ENCODE measurements at places on chromosomes 7 and 10.

GRCh38 chr10:121942749-121943416 lies 15.1 kb upstream of the ATE1 start:
- DNase-seq = peak; percentile 98

GRCh38 chr10:47348661-47349470 lies 703 bp downstream of the RBP3 start:
- DNase-seq = no peak

GRCh38 chr7:87212498-87212897 lies 7.0 kb downstream of the TMEM243 start:
- no peak for DNase-seq

DNA sequence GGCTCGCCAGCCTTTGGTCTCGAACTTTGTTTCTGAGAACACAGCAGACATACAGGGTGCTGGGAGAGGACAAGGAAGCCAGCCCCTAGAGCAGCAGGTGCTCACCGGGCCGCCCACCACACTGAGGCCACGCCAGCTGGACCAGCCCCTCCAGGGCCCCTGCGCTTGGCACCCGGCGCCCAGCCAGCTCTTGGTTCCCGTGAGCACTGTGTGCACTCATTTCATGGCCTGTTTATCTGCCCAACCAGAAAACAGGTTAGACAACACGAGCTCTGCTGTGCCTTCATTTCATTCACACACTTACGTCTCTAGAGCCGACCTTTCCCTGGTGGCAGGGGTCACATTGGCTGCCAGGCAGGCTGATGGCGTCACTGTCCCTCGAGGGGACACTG lies 104.0 kb downstream of the CYTH3 start:
- DNase-seq = no peak

- no peak for DNase-seq
Measured at GRCh38 chr7:151801782-151802468, 75.0 kb downstream of the PRKAG2 start.

- no peak for DNase-seq
Measured at GRCh38 chr10:128095027-128095752, 31.0 kb downstream of the MKI67 start.

DNA sequence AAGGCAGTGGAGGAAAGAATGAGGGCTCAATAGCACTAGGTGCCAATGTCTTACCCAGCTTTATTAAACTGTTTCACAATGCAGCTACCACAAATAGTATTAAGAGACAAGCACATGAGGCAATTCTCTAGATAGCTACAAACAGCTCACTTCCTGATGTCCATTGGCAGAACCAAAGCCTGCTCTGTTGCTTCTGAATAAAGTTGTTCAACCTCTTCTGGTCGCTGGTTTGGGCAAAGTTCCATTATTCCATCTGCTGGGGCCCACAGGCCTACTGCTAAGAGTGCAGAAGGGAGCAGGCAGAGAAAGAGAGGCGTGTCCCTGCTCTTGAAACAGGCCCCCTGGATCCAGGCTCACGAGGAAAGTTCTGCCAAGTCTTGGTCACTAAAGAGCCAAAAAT lies 173.9 kb downstream of the ZNF438 start:
- DNase-seq = peak; percentile 41

DNA sequence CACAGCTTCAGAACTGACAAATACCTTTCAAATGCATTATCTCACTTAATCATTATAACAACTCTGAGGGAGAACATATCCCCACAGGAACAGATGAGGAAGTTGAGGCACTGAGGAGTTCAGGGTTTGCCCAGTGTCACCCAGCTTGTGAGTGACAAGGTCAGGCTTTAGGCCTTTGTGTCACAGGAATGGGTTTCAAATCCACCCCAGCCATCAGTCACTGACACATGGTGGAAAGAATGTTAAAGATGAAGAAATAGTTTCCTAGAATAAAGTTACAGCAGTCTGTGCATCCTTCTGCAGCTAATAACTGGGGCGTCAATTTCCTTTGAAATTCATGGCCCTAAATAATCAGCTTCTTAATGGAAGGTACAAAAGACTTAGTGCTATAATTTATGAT lies 37.8 kb downstream of the SGCE start:
- DNase-seq = peak; percentile 15

- no peak for DNase-seq
Measured at GRCh38 chr10:108275895-108276685, 1111.6 kb upstream of the SORCS1 start.

DNA sequence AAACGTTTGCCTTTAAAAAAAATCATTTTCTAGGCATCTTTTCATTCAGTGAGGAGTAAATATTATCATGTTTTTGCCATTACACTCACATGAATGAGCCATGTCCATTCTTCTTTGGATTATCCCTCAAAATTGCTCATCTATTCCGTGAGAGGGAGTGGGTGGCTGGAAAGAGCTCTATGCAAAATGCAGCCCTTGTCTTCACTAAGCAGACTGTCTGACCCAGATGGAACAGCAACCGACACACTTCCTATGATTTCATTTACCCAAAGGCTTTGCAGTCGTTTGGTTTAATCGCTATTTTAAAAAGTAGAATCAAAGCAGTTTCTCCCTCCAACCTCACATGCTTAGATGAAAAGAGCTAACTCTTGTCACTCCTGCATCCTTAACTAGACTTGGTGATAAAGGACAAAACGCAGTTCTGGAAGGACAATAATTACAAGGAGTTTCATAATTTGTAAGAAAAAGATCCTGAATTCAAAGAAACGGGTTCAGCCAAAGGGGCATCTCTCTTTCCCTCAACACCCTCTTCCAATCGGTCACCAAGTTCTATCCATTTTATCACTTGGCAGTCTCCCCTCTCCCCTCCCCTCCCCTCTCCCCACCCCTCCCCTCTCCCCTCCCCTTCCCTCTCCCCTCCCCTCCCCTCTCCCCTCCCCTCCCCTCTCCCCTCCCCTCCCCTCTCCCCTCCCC lies 198.1 kb upstream of the STK17A start:
- no peak for DNase-seq

- no peak for DNase-seq
Measured at GRCh38 chr7:108114117-108114841, 15.9 kb downstream of the LAMB4 start.

DNA sequence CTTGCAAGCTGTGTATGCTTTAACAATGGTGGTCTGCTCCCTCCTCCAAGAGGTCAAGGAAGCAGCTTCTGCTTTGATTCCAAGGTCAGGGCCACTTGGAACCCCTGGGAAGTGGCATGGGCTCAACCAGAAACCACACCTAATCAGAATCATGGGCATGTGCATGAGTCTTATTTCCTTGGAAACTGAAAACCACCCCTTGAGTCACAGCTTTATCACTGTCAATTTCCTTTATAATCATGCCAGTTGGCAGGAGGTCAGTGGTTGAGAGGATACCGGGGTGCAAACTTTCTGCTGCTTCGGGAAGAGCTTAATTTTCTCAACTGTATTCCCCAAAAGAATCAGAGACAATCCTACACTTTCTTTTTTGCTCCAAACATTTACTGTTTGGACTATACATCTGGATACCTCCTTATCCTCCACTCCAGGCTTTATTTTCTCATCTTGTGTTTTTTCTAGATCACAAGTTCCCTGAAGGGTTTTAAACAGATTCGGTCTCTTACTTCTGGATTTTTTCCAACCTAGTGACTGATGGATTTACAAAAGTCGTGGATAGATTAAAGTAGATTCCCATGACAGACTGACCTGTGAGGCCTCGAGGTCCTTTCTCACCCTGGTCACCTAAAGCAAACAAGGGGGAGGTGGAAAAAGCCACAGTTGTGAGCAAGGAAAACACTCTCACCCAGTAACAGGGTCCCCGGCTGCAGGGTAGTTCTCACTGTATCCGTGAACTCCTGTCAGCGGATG lies 36.0 kb downstream of the COL17A1 start:
- DNase-seq = peak; percentile 64

GRCh38 chr10:71158251-71158650 lies 54.1 kb upstream of the UNC5B start:
- DNase-seq = no peak

GRCh38 chr10:46328853-46329689 lies 42.3 kb downstream of the ANTXRL start:
- DNase-seq = no peak

DNA sequence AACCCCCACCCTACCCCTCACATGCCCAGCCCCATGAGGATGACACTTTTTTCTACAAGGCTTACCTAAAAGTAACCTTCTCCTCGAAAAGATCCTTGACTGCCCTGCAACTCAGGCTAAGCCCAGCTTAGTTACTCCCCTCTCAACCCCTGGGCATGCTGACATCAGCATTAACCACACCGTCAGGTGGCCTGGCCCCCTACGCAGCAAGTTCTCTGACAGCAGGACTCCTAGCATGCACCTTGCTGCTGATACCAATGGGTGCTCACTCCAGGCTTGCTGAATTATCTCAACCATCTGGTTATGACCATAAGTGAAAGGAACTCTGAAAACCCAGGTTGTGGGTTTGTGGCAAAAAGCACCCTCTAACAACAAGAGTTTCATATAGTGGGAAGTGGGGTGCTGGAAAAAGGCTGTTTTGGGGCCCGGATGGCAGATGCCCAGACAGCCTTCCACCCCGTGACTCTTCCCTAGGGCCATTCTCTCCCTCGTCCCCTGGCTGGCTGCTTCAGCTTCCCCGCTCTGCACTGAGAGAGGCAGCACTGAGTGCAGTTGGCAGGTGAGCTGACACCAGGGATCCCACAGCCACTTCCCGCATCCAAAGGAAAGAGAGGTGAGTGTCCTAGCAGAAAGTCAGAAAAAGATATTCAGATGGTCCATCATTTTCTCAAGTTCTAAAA lies 518.9 kb downstream of the KCNMA1 start:
- no peak for DNase-seq

- DNase-seq = peak; percentile 59
Measured at GRCh38 chr7:15305002-15305600, 256.7 kb downstream of the AGMO start.

DNA sequence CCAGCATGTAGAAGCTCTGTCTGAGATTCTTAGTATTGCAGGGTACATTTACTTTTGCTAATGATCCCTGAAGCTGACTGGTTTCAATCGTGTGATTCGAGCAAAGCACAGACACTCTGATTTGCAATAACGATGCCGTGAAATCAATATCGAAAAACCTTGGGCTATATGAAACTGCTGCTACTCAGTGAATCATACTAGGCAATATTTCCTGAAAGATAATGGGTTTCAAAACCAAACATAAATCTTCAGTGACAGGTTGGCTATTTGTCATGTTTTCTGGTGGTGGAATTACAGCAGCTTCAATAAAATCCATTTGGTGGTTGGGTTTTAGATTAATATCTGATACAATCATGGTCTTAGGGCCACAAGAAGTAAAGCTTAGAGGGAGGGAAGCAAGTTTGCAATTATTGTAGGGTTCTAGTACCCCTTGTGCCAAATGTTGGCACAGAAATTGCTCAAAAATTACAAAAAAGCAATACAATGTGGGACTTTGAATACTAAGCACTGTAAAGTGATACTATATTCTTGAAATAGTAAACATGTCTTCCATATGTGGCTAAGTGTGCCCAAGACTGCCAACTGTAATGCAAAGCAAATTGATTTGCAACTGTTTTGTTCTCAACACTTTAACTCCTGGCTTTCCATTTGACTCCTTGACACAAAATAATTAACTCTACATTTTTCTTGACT lies 112.4 kb upstream of the JAZF1 start:
- no peak for DNase-seq

- DNase-seq = no peak
Measured at GRCh38 chr10:350981-351501, 215.8 kb downstream of the ZMYND11 start.
